ENCODE measurements at places on chromosomes 6 and 20.

DNA sequence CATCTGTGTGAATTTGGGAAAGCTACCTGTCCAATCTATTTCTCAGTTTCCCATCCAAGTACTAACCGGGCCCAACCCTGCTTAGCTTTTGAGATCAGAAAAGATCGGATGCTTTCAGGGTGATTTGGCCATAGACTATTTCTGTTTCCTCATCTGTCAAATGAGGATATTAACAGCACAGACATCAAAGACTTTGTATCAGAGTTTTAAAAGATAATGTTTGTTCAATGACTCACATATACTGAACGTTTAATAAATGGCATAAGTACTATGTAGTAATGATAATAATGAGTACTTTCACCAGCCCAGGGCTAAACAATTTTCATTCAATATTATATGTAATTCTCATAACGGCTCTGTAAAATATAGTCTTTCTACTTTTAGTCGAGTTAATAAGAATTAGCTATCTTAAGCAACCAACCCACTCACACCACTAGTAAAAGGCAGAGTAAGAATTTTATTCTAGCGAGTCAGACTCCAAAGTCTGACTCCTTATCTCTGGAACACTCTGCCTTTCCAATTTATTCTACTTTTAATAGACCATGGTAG, 216.5 kb downstream of the ARHGAP18 start:
- no peak for DNase-seq

DNA sequence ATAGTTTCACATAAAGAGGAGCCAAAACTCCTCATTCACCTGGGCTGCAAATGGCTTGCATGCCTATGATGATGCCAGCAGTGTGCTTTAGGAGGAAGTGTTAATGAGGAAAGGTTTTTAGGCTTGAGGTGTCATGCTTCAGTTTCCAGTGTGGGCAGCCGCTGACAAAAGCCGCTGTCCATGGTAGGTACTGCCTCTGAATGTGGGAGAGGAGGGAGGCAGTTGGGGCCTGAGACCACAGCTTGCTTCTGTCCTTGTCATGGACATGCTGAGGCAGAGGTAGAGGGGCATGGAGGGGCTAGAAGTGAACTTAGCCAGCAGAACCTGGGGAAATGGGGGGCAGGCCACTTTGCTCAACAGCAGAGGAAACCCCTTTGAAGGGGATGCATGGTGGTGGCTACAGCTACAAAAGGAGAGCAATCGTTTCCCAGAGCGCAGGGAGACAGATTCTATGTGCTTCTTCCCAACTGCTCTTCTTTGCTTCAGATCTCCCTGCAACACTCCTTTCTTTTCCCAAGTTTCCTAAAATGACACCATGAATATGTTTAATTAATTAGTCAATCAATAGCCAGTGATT, 372.1 kb upstream of the CNR1 start:
- DNase-seq: no peak

DNA sequence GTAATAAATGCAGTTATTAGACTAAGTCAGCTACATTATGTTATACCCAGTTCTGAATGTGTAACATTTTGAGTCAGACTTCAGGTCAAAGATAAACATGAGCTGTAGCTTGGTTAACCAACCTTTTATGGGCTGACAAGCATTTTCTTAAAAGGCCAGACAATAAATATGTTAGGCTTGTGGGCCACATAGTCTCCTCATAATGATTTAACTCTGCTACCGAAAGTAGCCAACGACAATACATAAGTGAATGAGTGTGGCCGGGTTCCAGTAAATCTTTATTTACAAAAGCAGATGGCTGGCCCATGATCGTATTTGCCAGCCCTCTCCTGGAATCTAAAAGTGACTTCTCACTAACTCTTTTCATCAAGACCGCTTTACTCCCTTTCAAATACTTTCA, 49.9 kb downstream of the ATG5 start:
- DNase-seq: no peak

DNA sequence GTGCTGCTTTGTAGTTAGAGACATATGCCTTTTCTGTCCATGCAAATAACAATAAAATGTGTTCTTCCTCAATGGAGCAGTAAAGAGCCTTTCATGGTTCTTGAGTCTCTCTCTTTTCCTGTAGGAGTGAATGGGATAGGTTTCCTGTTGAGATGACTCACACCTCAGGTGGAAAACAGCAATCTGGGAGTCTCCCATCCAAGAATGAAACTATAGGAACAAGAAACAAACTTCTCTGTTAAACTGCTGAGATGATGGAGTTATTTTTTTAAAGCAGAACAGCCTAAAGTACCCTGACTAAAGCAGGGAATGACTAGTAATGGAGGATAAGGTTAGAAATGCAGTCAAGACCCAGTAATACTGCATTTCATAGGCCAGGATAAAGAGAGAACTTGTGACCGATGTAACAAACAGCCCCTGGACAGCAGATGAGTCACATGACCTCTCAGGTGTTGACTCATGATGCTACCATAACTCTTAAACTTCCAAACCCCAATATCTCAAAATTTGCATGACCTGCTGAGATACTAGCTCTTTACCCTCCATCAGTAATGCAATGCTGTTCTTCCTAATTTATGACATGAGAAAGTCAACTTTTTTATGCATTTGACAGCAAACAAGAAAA, 548.9 kb downstream of the CBLN4 start:
- DNase-seq: no peak

DNA sequence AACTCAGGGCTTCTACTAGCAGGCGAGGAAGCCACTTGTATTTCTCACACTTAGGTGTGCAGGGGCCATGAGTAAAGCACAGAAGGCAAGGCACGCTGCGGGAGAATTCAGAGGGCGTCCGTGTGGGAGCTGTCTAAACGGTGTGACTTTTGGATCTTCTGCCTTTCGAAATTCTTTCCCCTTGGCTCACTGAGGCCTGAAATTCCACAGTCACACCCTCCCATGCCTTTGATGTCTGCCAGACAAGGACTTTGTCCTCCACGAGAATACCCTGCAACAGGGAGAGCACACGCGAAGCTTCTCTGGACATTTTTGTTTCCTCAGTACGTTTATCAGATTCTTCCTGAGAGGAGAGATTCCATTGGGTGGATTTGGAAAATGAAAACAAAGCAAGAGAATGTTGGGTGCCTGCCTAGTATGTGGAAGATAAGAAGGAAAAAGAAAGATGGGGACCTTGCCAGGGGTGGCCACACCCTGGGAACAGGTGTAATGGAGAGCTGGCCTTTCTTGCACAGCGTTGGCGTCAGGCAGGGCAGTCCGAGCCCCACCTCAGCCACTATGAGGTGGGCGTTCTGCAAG, 235.7 kb downstream of the MYLK4 start:
- no peak for DNase-seq
